ENCODE measurements at places on chromosomes 16 and 17.

DNA sequence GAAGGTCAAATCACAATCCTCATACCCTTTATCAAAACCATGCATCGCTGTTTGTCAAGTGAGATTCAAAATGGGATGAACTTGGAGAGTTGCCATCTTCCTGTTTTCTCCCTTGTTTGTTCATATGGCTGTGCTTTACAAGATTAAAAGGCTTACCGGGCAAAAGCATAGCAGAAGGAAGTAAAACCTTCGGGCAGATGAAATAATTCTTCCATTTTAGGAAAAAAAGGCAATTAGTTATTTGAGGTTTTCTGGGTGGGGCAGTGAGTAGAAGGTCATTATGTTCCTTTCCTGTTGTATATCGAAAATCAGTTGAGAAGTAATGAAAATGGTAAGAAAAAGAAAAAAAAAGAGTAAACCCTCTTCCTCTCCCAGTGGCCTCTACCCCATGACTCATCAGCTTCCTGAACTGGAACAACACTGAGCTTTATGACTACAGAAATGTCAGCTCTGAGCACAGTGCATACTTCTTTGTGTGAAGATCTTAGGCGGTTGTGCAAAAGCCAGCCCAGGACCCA, 369.2 kb downstream of the CDH13 start:
- no peak for DNase-seq

- peak; percentile 21 for DNase-seq
Measured at GRCh38 chr17:21452377-21453143, 76.4 kb downstream of the KCNJ12 start.

DNA sequence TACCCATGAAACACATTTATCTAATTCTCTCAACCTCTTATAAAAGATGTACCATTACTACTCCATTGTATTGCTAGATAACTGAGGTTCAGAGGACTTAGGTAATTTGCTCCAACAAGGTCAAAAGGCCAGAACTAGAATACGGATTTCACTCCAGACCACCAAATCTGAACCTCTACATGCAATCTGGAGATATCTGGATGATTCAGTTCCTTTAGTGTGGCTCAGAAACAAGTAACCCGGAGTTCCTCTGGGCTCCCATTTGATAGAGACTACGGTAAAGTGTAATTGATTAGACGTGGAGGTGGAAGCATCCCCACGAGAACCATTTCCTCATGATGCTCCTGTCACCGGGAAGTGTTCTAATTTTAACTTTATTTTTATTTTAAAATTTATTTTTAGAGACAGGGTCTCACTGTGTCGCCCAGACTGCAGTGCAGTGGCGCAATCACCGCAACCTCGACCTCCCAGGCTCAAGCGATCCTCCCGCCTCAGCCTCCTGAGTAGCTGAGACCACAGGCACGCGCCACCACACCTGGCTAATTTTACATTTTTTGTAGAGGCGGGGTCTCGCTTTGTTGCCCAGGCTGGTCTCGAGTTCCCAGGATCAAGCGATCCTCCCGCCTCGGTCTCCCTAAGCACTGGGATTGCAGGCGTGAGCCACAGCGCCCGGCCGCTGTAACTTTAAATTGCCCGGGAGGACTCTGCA, 608 bp upstream of the COX10 start:
- no peak for DNase-seq

GRCh38 chr16:85474621-85475217, 138.4 kb upstream of the GSE1 start:
- DNase-seq = no peak

DNA sequence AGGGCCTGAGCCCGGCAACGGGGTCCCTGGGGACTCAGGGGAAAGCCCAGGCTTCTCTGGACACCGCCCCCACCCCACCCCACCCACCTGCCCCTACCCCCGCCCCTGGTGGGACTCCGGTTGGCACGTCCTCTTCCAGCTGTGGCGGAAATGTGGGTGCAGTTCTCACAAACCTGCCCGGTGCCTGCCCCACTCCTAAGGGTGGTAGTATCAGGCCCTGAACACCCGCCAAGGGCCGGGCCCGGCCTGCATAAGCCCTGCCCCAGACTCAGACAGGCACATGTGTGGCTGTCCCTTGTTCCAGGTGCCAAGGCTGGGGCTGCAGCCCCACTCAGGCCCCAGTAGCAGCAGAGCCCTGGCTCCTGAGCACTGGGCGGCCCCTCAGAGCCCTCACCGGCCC, 58.1 kb downstream of the ACTG1 start:
- DNase-seq = no peak

- DNase-seq = no peak
Measured at GRCh38 chr17:32185875-32186274, 43.6 kb downstream of the RHOT1 start.

DNA sequence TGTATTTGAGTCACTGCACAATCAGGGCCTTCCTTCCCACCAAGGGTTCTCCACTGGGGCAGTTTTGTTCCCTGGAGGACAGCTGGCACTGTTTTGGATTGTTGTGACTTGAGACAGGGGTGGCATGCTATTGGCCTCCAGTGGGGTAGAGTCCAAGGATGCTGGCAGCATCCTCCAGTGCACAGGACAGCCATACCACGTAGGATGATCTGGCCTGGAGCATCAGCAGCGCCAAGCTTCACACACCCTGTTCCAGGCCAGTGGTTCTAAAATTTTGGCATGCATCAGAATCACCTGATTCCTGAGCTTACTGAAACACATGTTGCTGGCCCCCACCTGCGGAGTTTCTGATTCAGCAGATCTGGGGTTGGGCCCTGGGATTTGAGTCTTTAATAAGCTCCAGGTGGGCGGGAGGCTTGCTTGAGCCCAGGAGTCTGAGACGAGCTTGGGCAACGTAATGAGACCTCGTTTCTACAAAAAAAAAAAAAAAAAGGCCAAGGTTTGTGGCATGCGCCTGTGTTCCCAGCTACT, 83.2 kb downstream of the MGAT5B start:
- DNase-seq = no peak

- no peak for DNase-seq
Measured at GRCh38 chr17:80393961-80394360, 21.0 kb upstream of the ENDOV start.

- DNase-seq = no peak
Measured at GRCh38 chr17:18280249-18280648, 19.8 kb downstream of the MIEF2 start.

DNA sequence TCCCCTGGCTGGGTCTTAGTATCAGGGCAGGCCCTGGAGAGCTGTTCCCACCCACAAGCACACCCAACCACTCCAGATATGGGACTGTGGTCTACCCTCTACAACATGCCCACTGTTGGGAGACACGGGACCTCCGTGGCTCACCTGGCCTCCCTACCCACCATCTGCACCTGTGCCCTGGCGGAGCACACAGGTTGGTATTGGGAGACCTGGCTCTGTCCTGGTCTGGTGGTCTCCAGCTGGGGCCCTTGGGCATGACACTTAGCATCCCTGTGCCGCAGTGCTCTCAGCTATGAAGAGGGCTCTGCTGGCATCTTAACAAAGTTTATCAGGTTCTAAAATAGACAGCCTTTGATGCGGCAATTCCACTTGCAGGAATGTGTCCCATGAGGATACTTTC, 5.8 kb downstream of the C16orf95 start:
- DNase-seq = no peak

DNA sequence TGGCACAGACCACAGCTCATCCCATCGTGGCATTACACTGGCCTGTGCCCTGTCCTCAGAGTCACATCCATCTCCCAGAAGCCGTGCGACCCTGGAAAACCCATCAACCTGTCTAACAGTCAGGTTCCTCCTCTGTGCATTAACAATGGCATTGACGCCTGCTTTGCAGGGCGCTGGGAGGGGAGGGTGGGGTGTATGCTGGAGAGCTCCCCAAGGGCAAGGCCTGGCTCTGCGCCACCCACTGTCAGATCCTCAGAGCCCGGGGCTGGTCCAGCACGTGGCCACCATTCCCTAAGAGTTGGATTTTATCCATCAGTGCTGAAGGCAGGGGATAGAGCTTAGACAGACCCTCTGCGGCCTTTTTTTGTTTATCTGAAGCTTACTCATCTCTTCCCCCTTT, 28.7 kb downstream of the NOS2 start:
- no peak for DNase-seq

GRCh38 chr17:81664051-81664470, 2.3 kb downstream of the OXLD1 start:
- DNase-seq = no peak

GRCh38 chr17:2064980-2065785, 10.3 kb downstream of the HIC1 start:
- DNase-seq = no peak

GRCh38 chr17:49570540-49571242, 5.0 kb upstream of the NXPH3 start:
- no peak for DNase-seq

DNA sequence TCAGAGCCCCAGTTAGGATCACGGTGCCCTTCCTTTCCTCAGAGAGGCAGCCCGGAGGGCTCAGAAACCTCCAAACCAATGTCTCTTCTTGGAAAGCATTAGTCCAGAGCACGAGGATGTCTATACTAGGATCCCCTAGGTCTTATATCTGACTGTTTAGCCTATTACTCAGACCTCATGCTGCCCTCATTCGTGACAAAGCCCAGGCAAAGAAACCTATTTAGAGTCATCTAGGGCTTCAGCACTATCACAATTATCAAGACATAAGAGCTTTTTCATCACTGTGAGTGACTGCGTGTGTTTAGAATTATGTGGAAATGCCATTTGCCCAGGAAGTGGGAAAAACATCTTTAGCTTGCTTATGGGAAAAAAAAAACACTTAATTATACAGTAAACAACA, 159.8 kb upstream of the NOL11 start:
- no peak for DNase-seq

- DNase-seq = no peak
Measured at GRCh38 chr17:8359769-8360168, 16.7 kb downstream of the KRABD2 start.

GRCh38 chr16:1261131-1261892, 5.4 kb downstream of the TPSD1 start:
- DNase-seq = no peak

- DNase-seq = no peak
Measured at GRCh38 chr16:3133844-3134243, 985 bp upstream of the ZNF213 start.

DNA sequence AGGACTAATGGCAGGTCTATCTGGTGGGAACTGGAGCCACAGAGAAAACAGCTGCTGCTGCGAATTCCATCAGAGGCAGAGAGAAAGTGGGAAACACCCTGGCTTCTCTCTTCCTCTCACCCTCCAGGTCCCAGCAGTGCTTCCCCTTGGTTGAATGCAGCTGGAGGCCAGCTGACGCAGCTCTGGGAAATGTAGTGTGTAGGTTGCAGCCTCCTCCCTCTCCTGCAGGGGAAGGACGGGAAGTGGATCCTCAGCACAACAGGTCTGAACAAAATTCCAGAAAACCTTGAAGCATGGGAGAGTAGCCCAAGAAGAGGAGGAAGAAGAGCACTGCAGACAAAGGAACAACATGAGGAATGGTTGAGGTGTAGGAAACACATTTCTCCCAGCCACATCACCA, 67.8 kb upstream of the MMP2 start:
- no peak for DNase-seq

DNA sequence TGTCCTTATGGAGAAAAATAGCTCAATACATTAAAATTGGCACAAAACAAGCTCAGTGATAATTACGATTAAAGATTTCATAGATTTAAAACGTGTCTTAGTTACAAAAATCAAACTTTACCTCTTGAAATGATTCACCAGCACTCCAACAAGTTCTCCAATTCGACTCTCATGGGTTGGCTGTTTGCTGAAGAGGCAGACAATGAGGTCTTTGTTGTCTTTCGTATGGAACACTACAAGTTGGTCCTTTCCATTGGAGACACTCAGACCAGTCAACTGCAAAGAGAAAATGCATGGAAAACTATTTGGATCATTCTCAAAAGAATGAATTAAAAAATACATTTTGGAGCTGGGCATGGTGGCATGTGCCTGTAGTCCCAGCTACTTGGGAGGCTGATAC, 118.2 kb downstream of the CDK5R1 start:
- no peak for DNase-seq

GRCh38 chr17:78650093-78650715, 73.0 kb upstream of the DNAH17 start:
- DNase-seq = no peak

GRCh38 chr17:45265821-45266220, 3.9 kb upstream of the SPATA32 start:
- no peak for DNase-seq

DNA sequence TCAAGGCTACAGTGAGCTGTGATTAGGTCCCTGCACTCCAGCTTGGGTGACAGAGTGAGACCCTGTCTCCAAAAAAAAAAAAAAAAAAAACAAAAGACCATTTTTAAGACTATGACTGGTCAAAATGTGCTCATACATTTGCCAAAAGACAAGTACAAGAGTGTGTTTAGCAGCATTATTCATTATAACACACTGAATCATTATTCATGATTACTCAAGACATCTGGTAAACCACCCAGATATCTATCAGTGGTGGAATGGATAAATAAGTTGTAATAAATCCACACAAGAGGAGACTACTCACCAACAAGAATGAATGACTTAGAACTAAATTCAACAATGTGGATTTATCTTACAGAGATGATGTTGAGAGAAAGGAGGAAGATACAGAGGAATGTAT, 716.3 kb downstream of the MAF start:
- DNase-seq = no peak

- no peak for DNase-seq
Measured at GRCh38 chr16:87421003-87421912, 29.1 kb downstream of the MAP1LC3B start.

GRCh38 chr17:29293890-29294579, at the start of gene NUFIP2:
Gene NUFIP2 (minus strand): TSS chr17:29294148. CDS start chr17:29294059, 89 bp downstream.
- DNase-seq = peak; percentile 97

GRCh38 chr17:41377546-41377945, 4.6 kb downstream of the KRT34 start:
- no peak for DNase-seq

DNA sequence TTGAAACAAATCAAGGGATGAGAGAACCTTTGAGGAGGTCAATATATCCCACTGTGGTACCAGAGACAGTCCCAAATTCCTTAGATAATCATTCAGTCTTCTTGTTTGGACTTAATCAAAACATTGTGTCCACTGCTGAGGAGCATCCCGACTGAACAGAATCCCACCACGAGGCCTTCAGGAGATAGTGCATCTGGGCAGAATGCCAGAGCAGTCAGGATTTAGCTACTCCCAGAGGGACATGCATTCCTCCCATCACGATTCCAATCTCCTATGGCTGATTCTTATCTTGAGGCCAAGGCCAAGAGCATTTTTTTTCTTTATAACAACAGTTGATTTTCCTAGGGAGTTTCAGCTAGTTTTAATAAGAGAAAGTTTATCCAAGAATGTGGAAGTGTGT, 87.4 kb upstream of the COX10 start:
- DNase-seq = no peak

- no peak for DNase-seq
Measured at GRCh38 chr17:13263746-13264145, 245.9 kb upstream of the ELAC2 start.

- no peak for DNase-seq
Measured at GRCh38 chr16:65510850-65511249, 389.0 kb upstream of the CDH11 start.
